ENCODE measurements at places on chromosomes 2 and 18.
A peak's percentile ranks its signal among the peaks of the same experiment; 100 is the strongest.

DNA sequence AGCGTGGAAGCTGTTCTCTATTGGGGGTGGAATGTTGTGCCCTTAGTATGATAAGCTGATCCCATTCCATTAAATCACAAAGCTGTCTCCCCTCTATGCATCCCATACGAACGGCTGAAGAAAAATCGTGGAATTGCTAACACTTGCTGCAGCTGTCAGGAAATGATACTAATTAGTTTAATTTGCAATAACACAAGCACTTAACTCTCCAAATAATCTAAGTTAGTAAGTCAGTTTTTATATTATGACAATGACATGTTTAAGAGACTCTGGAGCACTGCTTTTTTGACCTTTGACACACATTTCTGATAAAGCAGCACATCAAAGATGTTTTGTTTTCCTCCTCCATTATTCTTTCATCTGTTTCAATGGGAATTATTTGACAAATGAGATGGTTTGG lies 123.7 kb upstream of the SATB2 start:
- no peak for DNase-seq

GRCh38 chr18:58761241-58761969 lies 90.1 kb downstream of the MALT1 start:
- no peak for DNase-seq

DNA sequence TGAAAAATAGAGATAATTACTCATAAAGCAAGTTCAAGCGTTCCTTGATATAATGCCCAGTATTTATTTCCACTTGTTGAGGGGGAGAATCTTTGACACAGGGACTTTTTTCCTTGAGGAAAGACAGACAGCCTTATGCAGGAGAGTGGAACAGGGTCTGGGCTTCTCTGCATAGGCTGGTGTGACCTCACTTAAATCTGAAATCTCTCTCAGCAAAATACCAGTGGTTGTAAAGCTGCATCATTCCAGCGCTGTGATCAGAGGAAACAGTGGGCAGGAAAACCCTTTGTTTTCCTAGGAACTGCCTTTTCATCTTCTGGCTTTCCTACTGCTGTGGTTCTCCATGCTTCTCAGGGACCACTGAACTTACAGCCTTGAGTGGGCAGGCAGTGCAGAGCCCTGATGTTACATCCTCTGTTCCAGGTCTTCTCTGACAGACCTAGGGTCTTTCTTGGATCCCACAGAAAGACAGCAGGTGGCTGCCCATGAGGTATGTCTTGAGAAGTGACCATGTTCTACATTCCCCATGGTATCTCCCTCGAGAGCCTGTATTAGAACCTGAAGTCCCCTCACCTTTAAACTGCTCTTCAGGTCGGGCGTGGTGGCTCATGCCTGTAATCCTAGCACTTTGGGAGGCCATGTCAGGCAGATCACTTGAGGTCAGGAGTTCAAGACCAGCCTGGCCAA lies 17.6 kb upstream of the MAP4K4 start:
- no peak for DNase-seq

- DNase-seq = no peak
These were observed 26.1 kb downstream of the MAL start for GRCh38 chr2:95051626-95052025.

- DNase-seq = peak; percentile 6
These were observed 84.4 kb downstream of the TGOLN2 start for GRCh38 chr2:85243101-85244072.

GRCh38 chr2:1635823-1636222 lies 108.5 kb downstream of the PXDN start:
- DNase-seq = no peak

GRCh38 chr2:130854301-130854700 lies 17.6 kb downstream of the ARHGEF4 start:
- DNase-seq = no peak

DNA sequence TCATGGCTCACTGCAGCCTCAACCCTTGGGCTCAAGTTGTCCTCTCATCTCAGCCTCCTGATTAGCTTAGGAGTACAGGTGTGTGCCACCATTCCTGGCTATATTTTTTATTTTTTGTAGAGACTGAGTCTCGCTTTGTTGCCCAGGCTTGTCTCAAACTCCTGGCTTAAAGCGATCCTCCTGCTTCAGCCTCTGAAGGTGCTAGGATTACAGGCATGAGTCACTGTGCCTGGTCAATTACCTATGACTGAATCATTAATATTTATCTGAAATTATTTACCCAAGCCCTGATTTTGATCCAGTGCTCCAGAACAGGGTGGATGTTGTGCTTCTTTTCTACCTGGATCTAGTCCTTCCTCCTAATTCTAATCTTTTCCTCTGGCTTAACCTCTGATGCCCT lies 87.8 kb downstream of the MAP2 start:
- no peak for DNase-seq

DNA sequence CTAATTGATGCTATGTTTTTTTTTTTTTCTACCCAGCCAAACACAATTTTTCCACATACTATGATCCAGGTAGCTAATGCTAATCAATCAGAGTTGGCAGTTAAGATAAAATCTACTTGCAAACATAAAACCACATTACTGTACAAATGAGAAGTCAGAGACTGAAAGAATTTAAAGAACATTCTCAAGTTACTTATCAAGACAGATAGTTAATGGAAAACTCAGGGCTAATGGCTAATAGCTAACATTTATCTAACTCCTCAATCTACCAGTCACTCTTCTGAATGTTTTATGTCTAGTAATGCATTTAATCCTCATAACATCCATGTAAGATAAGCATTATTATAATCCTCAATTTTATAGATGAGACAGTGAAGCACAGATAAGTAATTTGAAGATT lies 537.6 kb upstream of the SETBP1 start:
- no peak for DNase-seq

DNA sequence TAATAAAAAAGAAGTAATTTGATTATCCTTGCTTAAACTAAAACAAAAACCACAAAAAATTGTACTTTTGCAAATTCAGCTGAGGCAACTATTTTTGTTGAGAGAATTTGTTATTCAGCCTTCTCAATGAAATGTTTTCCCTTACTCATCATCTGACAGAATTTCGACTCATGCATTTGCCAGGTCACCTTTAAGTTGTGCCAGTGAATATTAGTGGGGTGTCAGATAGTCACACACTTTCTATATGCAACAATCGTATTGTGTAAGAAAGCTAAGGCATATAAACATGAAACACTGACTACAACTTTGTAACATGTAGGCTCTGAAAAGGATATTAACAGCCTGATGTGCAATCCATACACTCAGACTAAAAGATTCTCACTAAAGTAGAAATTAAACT lies 1653.1 kb upstream of the SLC39A10 start:
- no peak for DNase-seq

DNA sequence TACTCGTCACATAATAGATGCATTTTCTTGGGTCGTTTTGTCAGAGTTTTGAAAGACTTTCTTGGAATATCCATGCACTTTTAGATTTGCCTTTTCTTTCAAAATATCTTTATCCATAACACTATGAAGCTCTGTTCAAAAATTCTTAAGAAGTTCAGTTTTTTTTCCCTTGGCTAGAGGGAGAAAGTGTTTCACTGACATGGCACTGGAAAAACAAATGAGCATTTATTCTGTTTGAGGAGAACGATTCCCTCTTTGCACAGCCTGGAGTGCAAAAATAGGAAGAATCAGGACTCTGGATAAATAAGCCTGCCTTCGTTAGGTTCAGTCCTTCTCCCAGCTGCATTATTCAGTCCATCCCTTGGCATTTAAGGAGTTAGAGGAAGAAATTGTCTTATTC lies 91.0 kb upstream of the RPE start:
- no peak for DNase-seq
